ENCODE measurements at places on chromosomes 7 and 10.

DNA sequence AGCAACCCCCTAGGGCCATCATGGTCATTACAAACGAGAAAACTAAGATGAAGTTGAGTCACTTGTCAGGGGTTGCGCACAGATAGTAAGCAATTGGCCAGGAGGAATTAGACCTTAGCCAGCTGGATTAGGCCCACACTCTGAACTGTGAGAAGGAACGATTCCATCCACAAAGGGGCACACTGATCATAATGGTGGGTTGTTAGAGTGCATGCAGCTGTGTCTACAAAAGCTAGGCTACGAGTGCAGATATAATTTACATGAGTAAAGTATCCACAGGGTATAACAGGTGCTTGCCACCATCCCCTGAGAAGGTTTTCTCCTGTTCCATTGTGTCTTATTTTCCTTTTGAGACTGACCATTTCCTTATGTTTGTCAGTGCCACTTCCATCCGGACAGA lies 16.6 kb upstream of the FAM170B start:
- DNase-seq: no peak

GRCh38 chr7:20404320-20404719 lies 73.6 kb downstream of the ITGB8 start:
- DNase-seq: no peak

DNA sequence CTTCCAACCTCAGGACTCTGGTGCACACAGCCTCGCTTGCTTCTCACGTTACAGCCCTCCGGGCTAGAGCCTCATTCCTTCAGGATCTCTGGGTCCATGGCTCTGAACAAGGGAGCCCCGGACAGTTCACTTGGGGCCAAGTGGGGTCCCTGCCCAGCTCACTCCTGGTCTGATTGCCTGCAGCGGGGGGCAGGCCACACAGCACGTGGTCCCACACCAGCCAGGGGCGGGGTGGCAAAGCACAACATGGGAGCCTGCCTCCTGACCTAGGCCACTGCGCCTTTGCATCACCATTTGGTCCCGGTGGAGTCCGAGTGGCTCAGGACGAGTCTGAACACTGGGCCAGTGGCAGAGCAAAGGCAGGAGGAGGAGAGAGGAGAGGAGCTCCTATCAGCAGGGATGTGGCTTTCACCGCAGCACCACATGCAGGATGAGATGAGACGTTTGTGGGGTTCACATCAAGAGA lies 13.4 kb upstream of the CRYGN start:
- no peak for DNase-seq

DNA sequence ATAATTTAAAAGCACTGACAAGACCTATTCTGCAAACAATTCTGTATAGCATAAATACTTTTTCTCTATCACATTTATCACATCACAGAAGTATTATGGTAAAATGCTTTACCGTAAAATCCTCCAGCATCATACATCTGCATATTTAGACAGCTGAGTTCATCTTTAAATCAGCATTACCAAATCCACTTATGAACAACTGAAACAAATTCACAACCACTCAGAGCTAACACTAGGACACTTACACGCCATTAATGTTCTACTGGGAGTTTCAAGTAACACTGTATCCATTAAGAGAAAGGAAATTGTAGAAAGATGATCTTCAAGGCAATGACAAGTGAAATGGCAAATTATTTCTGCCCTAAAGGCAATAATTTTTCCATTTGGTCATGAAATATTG lies 105.7 kb upstream of the DKK1 start:
- DNase-seq: no peak

GRCh38 chr10:97919012-97919411 lies 69.4 kb downstream of the GOLGA7B start:
- DNase-seq: no peak

DNA sequence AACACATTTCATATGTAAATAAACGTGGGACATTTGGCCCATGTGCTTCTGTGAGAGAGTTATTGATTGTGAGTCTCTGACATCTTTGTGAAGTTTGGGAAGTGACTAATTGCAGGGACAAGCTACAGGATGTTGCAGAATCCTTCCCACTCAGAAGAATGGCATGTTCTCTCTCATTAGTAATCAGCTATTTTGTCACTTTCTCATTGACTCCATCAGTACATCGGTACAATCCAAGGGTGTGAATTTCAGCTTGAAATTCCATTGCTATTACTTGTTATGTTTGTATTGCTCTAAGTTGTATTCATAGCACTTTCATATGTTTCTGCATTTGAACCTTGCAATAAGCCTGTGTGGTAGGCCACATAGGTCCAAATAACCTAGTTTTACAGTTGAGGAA lies 100.0 kb upstream of the KCNMA1 start:
- DNase-seq: no peak

DNA sequence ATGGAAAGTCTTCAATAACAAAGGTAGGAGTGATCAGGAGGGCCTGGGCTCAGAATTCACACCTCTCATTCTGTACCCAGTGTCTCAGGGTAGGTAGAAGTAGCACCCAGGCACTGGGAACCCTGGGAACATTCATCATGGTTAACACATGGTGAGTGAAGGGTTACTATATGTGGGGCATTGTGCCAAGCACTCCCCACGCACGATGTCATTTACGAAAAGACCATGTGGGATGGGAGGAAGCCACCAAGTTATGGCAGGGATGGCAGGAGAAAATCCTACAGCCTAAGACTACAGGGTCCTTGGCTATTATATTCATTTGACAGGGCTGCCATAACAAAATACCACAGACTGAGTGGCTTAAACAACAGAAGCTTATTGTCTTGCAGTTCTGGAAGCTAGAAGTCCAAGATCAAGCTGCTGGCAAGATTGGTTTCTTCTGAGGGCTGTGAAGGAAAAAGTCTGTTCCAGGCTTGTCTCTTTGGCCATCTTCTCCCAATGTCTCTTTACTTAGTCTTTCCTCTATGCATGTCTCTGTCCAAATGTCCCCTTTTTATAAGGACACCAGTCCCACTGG lies 27.7 kb upstream of the DDIT4 start:
- no peak for DNase-seq

GRCh38 chr7:105297985-105298384 lies 90.7 kb downstream of the SRPK2 start:
- DNase-seq: no peak

DNA sequence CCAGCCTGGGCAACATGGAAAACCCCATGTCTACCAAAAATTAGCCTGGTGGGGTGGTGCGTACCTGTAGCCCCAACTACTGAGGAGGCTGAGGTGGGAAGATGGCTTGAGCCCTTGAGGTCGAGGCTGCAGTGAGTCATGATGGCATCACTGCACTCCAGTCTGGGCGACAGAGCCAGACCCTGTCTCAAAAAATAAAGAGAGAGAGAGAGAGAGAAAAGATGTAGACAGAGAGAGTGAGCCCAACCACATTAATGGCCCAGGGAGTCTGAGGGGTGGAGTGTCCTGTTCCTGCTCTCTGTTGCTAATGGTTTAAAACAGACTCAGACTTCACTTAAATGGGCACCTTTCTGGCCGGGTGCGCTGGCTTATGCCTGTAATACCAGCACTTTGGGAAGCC lies 455.7 kb upstream of the GALNT17 start:
- DNase-seq: no peak

DNA sequence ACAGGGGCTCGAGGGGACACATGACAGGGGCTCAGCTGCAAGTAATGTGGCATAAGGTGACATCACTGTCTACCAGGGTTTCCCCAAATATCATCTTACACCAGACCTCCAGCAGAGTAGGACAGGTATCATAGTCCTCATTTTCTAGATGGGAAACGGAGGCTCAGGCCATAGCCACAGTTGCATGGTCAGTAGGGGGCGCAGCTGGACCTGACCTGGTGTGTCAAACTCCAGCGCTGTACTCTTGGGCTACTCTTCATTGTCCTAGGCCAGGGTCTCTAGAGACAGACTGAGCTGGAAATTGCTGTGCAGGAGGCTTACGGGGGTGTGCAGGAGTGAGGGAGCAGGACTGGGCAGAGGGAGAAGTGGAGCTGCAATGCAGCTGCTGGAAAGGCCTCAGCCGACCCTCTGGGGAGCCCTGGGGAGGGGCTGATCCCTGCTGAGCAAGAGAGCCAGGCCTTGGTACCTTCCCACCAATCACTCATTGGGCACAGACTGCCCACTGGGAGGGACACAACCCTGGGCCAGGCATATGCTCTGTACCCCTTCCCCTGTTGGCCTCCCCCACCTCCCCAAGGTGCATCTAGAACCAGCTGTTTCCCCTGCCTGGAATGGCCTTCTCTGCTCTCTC lies 89.9 kb downstream of the CDH23 start:
- DNase-seq: no peak

DNA sequence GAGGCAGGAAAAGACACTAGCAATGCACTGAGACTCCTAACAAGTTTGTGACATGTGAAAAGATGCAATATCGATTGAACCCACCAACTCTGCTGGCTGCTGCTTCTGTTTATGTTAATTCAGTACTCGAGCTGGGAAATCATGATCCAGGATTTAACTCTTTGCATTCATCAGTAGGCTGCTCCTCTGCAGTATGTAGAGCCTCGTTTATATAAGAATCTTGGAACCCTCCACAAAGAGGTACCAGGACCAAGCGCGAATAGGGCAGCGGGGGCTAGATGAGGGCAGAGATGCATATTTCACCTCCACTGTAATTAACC lies 7.8 kb downstream of the PRKAG2 start:
- DNase-seq: no peak

GRCh38 chr7:6438427-6438826 lies 9.3 kb downstream of the DAGLB start:
- no peak for DNase-seq
